MCF 10A (cell line): ENCODE measurements at places on chromosomes 2 and 18. TPM values are rescaled to one million over a fixed set of nuclear protein-coding genes. Genes with fewer than 3 reads are reported as not detected.

- no peaks in the 10 kb centered on the region for H3K27me3 ChIP-seq
- H3K4me1 ChIP-seq, result no peaks in the 10 kb centered on the region
- no peaks in the 10 kb centered on the region for H3K36me3 ChIP-seq
- DNase-seq, result no peak
- no peak overlapping the region for H3K27ac ChIP-seq
These were observed 123.8 kb downstream of the AKAIN1 start for GRCh38 chr18:5073026-5073944.

DNA sequence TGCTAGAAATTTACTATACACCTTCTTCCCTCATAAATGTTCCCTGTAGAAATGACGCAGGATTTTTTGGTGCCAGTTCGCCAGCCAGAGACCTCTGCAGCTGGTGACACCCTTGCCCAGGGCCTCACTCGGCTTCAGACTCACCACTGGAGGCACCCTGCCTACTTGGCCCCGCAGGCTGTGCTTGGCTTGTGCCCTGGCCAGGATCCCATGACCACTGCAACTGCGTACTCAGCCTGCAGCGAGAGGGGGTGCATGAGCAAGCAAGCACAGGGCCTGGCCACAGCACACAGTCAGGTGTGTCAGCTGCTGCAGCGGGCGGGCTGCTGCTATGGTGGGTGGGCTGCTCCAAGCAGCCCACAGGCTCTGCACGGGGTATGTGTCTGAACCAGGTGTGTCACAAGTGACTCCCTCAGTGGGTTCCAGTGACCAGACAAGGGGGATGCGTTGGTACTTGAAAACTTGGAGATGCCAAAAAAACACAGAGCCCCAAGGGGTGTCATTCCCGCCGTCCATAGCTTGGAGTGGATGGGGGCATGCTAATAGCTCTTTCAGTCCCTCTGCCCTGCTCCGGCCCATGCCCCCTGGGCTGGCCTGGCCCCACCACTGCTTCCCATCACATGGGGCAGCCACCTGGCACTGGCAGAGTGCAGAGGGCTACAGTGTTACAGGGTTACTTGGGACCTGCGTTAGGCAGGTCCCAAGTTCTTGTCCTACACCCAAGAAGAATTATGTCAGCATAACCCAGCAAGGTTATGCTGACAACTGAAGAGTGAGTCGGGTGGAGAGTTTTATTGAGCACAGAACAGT, 46.6 kb upstream of the TANC1 start:
- peaks cover 19% of the 10 kb centered on the region for H3K4me1 ChIP-seq
- no peak overlapping the region for H3K27ac ChIP-seq
- no peaks in the 10 kb centered on the region for H3K36me3 ChIP-seq
- H3K27me3 ChIP-seq, result no peaks in the 10 kb centered on the region

DNA sequence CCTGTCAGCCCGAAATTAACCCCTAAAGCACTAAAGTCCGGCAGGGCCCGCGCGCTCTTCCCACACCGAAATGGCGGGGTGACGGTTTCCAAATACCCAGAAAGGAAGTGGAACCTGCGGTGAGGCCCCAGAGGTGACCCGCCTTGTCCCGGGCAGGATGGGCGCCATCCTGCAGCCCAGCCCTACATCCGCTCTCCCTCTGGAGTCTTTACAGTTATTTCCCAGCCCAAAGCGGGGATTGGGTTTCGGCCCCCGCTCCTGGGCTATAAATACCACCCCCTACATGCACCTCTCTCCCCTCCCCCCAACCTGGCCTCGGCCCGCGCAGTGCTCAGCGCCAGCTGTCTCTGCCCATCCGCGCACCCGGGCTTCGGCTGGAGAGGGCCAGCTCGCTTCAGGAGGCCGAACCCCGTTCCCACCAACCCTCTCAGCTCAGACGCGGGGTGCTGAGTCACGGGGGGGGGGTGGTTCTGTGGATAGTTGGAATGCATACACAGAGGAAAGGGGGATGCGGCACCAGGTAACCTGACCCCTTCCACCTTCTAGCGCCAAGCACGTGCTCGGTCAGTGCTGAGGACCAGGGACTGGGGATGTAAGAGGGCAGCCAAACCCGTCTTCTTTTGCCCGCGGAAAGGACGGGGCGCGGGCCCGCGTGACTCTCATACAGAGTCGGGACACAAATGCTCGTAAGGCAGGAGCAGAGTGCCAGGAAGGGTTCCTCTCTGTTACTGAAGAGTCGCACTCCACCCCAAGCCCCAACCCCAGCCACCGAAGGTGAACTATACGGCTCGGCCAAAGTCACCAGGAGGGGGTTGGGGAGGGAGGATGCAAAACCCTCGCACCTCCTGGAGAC, at the start of gene TUBA4B:
Gene TUBA4B (plus strand): TSS at position 344 of the 853 bp plus-strand sequence. CDS start 165 bp downstream, at position 509.
- peak within 1 kb of the TSS; percentile 51 for H3K27ac ChIP-seq
- H3K4me3 ChIP-seq, result peak within 1 kb of the TSS; percentile 91
- no peaks in the 10 kb centered on the region for H3K27me3 ChIP-seq
- DNase-seq, result peak; percentile 75
- H3K36me3 ChIP-seq, result peaks cover 42% of the 10 kb centered on the region

GRCh38 chr2:16413285-16413684, 252.3 kb downstream of the CYRIA start:
- no peak for DNase-seq
- H3K36me3 ChIP-seq, result peaks cover 6% of the 10 kb centered on the region

DNA sequence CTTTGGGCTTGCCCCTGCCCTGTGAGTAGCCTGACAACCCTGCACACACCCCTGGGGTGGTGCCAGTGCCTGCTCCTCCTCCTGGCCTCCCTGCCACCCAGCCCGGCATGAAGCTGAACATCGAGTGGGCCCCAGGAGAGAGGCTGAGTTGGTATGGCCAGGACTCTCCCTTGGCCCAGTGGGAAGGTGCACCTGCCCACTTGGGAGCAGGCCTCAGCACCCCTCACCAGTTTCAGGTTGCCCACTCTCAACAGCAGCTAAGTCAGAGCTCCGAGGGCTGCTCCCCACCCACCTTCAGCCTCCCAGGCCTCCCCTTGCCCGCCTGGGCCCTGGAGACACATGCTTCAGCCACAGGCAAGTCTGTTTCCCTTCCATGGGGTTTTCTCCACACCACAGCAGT, 203.1 kb downstream of the KLHL29 start:
- DNase-seq, result no peak
- H3K27me3 ChIP-seq, result no peaks in the 10 kb centered on the region
- no peak overlapping the region for H3K4me3 ChIP-seq
- H3K27ac ChIP-seq, result no peak overlapping the region

DNA sequence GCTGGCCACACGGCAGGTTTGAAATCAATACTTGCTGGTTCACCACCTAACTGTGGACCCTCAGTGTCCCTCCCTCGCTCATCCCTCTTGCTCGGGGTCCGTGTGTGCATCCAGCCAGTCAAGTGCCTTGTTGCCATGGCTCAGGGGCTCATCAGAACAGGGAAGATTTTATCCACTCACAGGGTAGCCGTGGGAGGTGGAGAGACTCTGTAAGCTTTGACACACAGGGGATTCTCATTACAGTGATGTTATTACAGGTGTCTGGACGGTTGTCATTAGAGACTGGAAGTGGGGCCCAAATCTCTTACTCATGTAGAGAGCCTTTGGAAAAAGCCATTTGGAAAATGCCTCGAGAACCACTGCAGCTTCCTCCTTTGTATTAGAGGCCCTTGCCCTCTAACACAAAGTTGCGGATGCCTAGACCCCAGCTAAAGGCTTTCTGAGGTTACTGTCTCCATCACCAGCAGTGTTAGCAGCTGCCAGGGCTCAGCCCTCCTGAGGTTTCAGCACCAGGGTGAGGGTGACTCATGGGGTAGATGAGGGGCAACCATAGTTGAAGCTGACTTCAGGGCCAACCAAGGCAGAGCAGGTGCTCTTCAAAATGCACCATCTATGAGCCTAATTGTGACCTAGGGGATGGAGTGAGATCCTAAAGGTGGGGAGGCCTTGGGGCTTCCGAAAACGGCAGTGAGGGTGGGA, 195.6 kb downstream of the CLIP4 start:
- no peak for DNase-seq
- H3K27ac ChIP-seq, result no peak overlapping the region
- H3K27me3 ChIP-seq, result peaks cover 53% of the 10 kb centered on the region
- H3K4me1 ChIP-seq, result no peaks in the 10 kb centered on the region
- H3K36me3 ChIP-seq, result no peaks in the 10 kb centered on the region

- H3K36me3 ChIP-seq, result no peaks in the 10 kb centered on the region
- peaks cover 52% of the 10 kb centered on the region for H3K27me3 ChIP-seq
- no peak overlapping the region for H3K4me3 ChIP-seq
- DNase-seq, result no peak
- no peak overlapping the region for H3K27ac ChIP-seq
- H3K4me1 ChIP-seq, result no peaks in the 10 kb centered on the region
These were observed 75.3 kb downstream of the INHBB start for GRCh38 chr2:120421126-120421829.

GRCh38 chr2:145751155-145751554, 1231.2 kb upstream of the ZEB2 start:
- H3K4me1 ChIP-seq, result peaks cover 30% of the 10 kb centered on the region
- no peaks in the 10 kb centered on the region for H3K36me3 ChIP-seq
- H3K4me3 ChIP-seq, result no peak overlapping the region
- H3K27me3 ChIP-seq, result no peaks in the 10 kb centered on the region

EVA1A gene
- 7.6 and 14.4 TPM in 2 replicates for total RNA-seq

GNAL gene
- 1.6 and 2.3 TPM in 2 replicates for total RNA-seq

APOB gene
- total RNA-seq, result 0.05 TPM in 1 of 2 replicates, not detected in the other

IL37 gene
- total RNA-seq, result not detected in 2 replicates

CAD gene
- 59.5 and 66.5 TPM in 2 replicates for total RNA-seq

CD226 gene
- 2.6 and 3.4 TPM in 2 replicates for total RNA-seq
